Epithelial cell of alveolus of lung (primary cell): ENCODE measurements at places on chromosomes 4 and X. TPM values are rescaled to one million over a fixed set of nuclear protein-coding genes. Genes with fewer than 3 reads are reported as not detected.

Gene CYP4V2
- 7.6 and 7.7 TPM in 2 replicates for total RNA-seq

Gene ARHGAP24
- 17.1 and 20.9 TPM in 2 replicates for total RNA-seq

Gene TCEAL3
- 8.7 and 10.8 TPM in 2 replicates for total RNA-seq

Gene SATL1
- not detected in 2 replicates for total RNA-seq

Gene ETDA
- not detected in 2 replicates for total RNA-seq

Gene GCNA
- total RNA-seq, result 0.26 and 4.2 TPM in 2 replicates

Gene USP26
- not detected in 2 replicates for total RNA-seq

Gene FAM9A
- not detected in 2 replicates for total RNA-seq

Gene EREG
- total RNA-seq, result 21.5 and 126 TPM in 2 replicates

Gene CCSER1
- under 0.01 TPM in 1 of 2 replicates, not detected in the other for total RNA-seq

Gene RBM47
- 1.4 and 1.7 TPM in 2 replicates for total RNA-seq

Gene HMGN5
- 0.78 and 2.5 TPM in 2 replicates for total RNA-seq

Gene ZNF141
- 3.0 and 8.5 TPM in 2 replicates for total RNA-seq

Gene CT45A1
- total RNA-seq, result not detected in 2 replicates
